Aortic smooth muscle cell (primary cell): ENCODE measurements at places on chromosomes 5 and 9. TPM values are rescaled to one million over a fixed set of nuclear protein-coding genes. Genes with fewer than 3 reads are reported as not detected.

The DMRTA1 gene
- under 0.01 and 0.06 TPM in 2 replicates for total RNA-seq

The ANKRD18A gene
- total RNA-seq: 0.06 and 0.13 TPM in 2 replicates

The LRRC14B gene
- not detected in 2 replicates for total RNA-seq

The PPP3R2 gene
- not detected in 2 replicates for total RNA-seq

The NR5A1 gene
- total RNA-seq: not detected in 2 replicates

The NUP188 gene
- 28.2 and 44.8 TPM in 2 replicates for total RNA-seq

The SDHA gene
- 132 and 138 TPM in 2 replicates for total RNA-seq

The SHISAL2B gene
- not detected in 2 replicates for total RNA-seq

The CD14 gene
- 1.6 and 2.4 TPM in 2 replicates for total RNA-seq

The AMBP gene
- total RNA-seq: 0.12 and 0.53 TPM in 2 replicates

The SSNA1 gene
- total RNA-seq: 73.2 and 78.1 TPM in 2 replicates

The BTNL8 gene
- not detected in 2 replicates for total RNA-seq

The NCS1 gene
- 32.0 and 33.2 TPM in 2 replicates for total RNA-seq

The ARRDC3 gene
- 215 and 247 TPM in 2 replicates for total RNA-seq

The FBN2 gene
- 4.4 and 18.4 TPM in 2 replicates for total RNA-seq

The ACOT12 gene
- not detected in 2 replicates for total RNA-seq
